ENCODE measurements at places on chromosomes 6 and 20.

DNA sequence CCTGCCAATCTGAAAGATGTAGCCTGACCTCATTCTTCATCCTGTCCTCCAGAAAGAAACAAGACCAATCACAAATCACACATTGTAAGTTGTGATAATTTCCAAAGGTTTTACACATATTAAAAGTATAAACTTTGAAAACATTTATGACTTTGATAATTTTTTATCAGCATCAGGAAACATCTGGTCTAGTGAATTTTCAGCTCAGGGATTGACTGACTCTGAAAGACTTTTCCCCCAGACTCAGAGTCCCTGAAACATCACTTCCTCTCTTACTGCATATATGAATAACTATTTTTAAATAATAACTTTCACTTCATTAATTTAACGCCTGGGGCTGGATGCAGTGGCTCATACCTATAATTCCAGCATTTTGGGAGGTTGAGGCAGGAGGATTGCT, 48.5 kb upstream of the SSTR4 start:
- no peak for DNase-seq

GRCh38 chr6:129292836-129293235, 409.9 kb downstream of the LAMA2 start:
- DNase-seq, result no peak

DNA sequence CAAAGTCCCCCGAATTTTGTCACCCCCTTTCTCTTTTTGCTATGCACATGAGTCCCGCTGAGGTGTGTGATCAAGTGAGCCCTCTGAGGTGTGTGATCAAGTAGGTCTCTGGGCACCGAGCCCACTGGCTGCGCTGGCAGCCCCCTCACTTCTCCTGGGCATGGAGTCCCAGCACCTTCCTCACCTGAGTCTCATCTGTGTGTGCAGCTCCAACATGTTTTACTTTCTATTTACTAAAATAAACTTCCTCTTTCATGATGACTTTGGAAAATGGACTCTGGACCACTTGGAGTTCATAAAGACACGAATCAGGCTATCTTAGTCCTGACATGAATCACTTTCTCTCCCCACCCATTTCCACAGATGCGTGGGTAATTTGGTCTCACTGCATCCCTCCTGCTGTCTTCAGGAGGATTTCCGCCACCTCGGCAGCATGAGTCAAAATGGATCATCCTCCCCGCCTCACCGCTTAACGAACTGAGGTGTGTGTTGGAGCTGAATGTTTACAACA, 39.8 kb downstream of the PRDM1 start:
- no peak for DNase-seq

DNA sequence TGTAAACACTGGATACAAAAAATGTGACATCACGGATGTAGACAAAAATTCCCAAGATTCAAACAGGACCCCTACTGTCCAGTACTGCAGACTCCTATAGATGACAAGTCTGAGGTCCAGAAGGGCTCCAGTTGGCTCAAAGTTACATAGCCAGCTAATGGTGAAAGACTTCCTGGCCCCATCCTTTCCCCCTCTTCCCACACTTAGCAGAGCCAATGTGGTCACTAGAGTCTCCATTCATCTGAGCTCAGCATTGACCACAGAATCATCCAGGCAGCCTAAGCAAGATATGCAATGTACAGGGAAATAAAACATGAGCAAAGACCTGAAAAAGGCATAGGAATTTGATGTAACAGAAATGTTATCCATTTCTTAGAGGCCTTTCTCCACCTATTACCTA, 180.5 kb downstream of the ADAT2 start:
- DNase-seq, result no peak

- DNase-seq, result no peak
Observed at GRCh38 chr20:36497856-36498255, 43.5 kb upstream of the MYL9 start.

DNA sequence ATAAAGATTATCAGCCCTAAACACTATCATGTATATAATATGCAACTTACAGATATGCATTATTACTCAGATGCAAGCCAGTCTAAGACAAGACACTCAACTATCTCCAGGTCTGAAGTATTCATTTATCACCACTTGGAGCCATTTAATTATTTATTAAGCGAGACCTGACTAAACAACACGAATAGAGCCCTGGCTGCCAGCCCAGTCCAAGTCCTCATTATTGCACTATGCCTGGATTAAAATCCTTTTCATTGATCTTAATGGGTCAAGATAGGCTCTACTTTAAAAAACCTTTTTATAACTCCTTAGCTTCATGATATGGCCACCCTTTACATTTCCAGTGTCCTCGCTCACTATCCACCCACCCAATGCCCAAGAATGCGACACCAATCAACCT, 183.1 kb upstream of the MARCKS start:
- DNase-seq, result peak; percentile 19

- DNase-seq, result no peak
Observed at GRCh38 chr6:18513253-18513798, 126.2 kb downstream of the RNF144B start.

DNA sequence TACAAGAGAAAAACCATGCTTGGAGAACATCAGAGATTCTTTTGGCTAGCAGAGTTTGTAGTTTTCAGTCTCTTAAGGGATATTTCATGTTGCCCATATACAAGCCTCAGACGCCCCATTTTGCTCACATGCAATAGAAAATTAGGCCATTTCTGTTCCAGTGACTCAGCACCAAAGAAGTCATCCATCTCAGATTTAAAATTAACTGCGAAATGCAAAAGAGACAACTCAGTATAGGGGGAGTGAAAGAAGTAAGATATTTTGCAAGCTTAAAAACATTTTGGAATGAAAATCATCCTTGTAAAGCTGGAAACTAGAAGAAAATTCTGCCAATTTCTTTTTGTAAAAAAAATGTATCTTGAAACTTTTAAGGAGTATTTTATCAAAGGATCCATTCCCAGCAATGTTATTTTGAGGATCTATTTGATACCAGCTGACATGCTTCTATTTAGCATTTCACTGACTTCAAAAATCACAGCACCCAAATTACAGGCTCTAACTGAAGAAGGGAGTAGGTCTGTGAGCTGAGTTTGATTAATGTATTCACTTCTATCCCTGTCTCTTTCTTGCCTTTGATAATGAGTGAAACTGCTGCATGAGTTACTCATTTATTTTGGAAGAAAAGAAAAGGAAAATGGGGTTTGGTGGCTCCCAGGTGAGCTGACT, 223.7 kb upstream of the SULF2 start:
- DNase-seq, result no peak

DNA sequence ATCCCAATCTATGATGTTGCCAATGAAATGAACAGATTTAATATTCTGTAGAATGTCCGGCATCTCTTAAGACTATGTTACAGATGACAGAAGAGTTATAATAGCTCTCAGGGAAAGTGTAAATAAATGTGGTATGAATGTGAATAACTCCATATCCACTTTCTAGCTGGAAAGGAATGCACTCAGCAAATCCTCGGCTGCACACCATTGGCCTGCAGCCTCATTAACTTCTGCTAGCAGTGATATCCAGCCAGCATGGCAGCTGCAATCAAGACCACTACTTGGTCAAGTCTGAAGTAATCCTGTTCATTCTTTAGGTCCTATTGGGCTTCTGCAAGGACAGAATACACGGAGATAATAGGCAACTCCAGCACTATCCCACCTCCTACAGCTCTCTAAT, 17.3 kb upstream of the MICA start:
- DNase-seq, result no peak

GRCh38 chr6:151661928-151662327, 145.6 kb upstream of the ESR1 start:
- no peak for DNase-seq

DNA sequence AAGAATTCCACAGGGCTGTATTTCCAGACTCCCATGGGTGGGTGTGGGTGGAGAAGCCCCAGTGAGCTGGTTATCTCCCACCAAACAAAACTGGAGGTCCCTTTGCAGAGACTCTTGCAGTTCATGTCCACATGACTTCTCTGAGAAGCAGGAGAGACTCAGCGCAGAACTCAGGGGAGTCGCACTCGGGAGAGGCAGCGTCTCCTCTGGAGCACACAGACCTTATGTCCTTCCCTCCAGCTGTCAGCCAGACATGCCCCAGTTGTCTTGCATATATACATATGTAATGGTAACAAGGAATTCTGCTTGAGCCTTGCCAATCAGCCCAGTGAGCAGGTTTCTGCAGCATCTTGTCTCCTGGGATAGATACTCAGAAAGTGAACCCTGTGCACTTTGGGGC, 23.8 kb downstream of the MYT1 start:
- DNase-seq, result no peak

DNA sequence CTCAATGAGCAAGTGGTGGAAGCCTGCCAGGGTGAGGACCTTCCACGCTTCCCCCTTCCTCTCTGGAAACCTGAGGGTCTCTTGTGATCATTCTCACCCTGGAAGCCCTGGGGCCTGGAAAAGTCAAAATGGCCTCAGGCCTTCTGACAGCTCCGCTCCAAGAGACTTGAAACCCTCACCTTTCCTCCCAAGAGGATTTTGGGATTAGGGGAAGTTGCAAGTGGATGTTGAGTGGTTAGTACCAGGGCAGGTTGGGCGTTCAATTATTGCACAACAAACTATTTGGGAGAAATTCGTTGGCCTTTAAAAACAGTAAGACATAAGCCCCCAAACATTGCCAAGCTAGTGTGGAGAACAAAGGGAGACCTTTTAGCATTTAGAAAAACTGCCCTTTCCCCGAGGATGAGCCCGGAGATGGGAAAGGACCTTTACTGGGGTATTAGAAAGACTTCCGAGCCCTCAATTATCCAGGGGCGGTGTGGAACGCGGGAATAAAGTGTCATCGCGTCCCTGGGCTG, 4.7 kb downstream of the NKX2-2 start:
- peak; percentile 20 for DNase-seq

DNA sequence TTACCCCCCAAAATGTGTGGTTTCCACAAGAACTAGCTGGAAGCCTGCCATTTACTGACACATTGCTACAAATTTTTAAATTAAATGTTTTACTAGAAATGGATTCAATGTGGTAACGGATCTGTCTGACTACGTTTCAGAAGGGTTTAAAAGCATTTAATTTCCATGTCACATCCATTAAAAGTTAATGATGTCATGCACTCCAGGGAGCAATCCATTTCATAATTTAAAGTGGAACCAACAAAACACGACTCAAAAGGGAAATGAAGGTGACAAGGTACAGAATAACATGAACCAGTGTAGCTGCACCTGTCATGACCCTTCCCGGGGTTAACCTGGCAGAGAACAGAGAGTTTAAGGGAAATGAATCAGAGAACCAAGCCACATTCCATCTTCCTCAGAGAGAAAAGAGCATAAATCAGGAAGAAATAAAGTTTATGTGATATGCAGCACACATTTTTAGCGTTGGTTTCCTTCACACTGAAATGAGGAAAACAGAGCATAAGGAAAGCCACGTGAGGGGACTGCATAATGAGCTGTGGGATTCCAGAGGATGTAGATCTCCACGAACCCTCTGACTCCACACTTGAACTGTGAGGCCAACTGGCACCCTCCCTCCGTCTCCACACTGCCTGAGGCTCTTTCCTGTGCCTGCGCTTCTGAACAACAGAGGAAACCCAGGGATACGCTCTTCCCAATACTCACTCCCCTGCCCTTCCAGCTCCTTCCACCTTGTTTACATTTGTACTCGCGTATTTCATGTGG, 170.3 kb upstream of the AHI1 start:
- DNase-seq, result peak; percentile 70

GRCh38 chr6:2245103-2245876, at the start of gene GMDS:
Gene GMDS, minus strand, starts transcription at chr6:2245605.
- DNase-seq, result peak; percentile 95

Data from brain (organoid and tissue), 16 donors.